Dorsolateral prefrontal cortex (tissue), 122 donors: ENCODE measurements at places on chromosomes 4 and X. TPM values are rescaled to one million over a fixed set of nuclear protein-coding genes. Genes with fewer than 3 reads are reported as not detected.

ESX1 gene
- total RNA-seq = not detected

SEC24B gene
- 37.9 TPM for total RNA-seq

ARHGAP4 gene
- total RNA-seq = 22.2 TPM

PNMA5 gene
- total RNA-seq = 2.5 TPM

TMEM156 gene
- not detected for total RNA-seq

RHOXF2B gene
- not detected for total RNA-seq

AFF2 gene
- 30.2 TPM for total RNA-seq

RS1 gene
- not detected for total RNA-seq

ASB12 gene
- total RNA-seq = 0.57 TPM

HOPX gene
- 125 TPM for total RNA-seq

LDOC1 gene
- total RNA-seq = 94.4 TPM

FAM9B gene
- not detected for total RNA-seq

LNX1 gene
- 24.6 TPM for total RNA-seq

KLHL15 gene
- total RNA-seq = 6.7 TPM

CLCN5 gene
- 5.3 TPM for total RNA-seq

FOXR2 gene
- total RNA-seq = not detected

ANXA3 gene
- total RNA-seq = 15.1 TPM

MND1 gene
- not detected for total RNA-seq

ARX gene
- 11.7 TPM for total RNA-seq

DUSP21 gene
- not detected for total RNA-seq

CCNG2 gene
- total RNA-seq = 54.7 TPM

NPNT gene
- 11.0 TPM for total RNA-seq

TMPRSS11A gene
- not detected for total RNA-seq

FHIP1A gene
- 4.0 TPM for total RNA-seq

ADGRG4 gene
- not detected for total RNA-seq

TEC gene
- total RNA-seq = 2.8 TPM

LRIT3 gene
- total RNA-seq = 1.1 TPM
